Neural crest cell (in vitro differentiated cells): ENCODE measurements at places on chromosomes 4 and X. TPM values are rescaled to one million over a fixed set of nuclear protein-coding genes. Genes with fewer than 3 reads are reported as not detected.

DNA sequence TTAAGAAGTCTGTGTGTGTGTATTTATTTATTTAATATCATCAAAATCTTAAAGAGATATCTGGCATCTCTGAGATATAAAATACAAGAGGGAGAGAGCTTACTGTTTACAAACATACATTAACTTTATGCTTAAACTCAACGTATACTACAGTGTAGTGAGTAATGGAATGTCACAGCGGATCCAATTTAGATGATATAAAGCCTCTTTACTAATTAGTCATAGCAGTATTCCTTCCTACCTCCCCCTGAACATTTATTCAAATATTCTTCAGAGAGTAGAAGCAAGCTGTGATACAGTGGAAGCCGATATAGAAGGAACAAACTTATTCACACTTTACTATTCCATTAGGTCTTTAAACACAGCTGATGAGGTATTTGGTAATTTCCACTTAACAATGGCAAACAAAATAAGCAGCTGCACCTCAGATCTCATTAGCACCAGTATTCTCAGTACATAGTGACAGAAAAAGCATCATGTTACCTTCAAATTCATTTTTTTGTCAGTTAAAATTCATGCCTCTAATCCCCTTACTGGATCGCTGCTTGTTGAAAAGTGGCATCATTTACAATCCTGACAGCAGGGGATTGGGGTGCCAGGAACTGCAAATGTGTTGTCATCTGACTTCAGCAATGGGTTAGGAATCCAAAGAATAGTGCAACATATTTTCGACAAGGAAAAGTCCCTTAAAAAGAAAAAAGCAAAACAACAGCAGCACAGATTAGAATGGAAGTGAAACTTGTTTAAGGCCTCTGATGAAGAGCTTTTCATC, 658.7 kb upstream of the EPHA5 start:
- no peak for DNase-seq

DNA sequence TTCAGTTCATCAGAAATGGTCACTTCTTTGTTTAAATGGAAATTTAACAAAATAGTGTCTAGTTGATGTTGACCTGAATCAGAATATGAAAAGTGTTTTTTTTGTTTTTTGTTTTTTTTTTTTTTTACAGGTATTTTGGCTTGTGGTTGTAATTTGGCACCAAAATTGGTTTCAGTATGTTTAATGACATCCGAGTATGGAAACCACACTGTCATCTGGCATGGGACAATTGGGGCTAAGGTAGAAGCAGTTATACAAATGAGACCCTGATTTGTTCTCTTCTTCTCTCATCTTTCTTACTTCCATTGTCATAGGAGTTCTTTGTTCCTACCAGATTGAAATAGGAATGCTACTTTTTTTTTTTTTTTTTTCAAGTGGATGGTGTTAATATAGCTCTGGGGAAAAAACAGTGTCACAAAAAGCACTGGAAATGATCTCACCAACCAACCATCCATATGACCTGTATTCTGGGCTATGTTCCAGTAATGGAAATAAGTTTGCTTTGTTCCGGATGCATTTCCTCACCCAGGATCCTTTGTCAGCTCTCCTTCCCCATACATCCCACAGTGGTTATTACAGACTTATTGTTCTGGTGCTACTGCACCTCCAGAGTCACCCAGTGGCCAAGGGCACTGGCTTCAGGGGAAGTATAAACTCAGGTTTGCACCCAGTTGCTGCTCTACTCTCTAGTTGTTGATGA, 95.8 kb downstream of the ATXN3L start:
- no peak for DNase-seq

DNA sequence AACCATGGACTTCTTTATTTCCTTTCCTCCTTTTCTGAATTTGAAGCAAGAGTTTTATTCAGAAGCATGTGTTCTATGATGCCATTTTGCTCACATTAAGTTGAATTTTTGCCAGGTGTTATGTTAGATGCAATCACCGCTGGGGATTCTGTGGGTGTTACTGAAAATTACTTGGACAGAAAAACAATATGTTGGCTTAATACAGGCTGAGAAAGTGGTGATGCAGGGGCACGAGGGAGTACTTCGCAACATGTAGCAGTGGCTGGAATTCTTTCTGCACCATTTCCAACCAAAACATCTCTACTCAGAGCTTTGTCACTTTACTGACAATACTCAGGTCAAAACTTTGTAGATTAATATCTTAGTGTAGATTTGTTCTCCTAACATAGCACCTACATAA, 109.2 kb upstream of the PCDH18 start:
- DNase-seq: no peak

DNA sequence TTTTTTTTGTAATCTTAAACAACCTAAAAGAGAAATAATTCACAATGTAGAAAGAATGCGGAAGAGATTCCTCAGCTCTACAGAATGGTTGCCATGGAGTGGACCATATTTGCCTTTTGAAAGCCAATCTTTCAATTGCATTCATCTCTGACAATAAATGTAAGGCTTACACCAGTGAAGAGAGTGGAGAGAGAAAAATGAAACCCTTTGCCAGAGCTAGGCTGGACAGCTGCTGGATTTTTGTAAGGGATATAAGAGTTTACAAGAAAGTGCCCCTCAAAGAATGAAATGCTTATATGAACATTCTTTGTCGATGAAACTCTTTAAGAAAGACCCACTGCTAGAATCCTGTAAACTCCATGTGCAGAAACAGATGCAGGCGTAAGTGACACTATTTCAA, 66.0 kb upstream of the FAT1 start:
- no peak for DNase-seq

- DNase-seq: no peak
These were observed 464.3 kb downstream of the PPARGC1A start for GRCh38 chr4:23425570-23425969.

- no peak for DNase-seq
These were observed 521.1 kb downstream of the CCSER1 start for GRCh38 chr4:90648311-90648710.

DNA sequence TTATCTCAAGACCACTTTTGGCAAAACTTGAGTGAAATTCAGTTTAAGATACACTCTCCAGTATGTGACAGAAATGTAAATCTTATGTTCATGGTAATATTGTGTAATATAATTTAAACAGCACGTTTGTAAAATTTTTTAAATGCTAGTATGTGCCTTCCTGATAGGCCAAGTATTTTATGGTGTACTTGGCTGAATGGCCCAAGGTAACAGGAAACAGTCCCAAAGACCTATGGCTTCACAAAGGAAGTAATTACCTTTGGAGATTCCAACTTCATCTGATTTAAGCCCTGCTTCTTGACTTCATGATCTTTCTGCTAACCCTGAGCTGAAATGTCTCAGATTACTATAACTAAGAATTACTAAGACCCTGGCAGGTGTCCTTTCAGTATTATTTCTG, 20.3 kb downstream of the TEC start:
- DNase-seq: no peak

DNA sequence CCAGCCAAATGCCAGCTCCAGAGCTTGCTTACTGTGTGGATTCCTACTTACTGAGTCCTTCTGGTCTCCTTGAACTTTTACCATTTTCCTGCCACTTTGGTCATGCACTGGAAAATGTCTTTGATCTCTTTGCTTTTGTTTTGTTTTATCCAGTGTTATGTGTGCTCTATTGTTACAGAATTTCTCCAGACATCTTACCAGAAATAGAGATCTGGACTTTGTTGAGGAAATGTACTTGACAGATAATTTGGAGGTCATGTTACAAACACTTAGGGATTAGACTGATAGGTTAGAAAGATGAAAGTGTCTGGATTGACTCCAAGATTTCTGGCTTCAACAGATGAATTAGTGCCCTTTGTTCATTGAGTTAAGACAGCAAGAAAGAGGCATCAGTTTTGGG, 5.7 kb upstream of the ZNF330 start:
- DNase-seq: no peak

DNA sequence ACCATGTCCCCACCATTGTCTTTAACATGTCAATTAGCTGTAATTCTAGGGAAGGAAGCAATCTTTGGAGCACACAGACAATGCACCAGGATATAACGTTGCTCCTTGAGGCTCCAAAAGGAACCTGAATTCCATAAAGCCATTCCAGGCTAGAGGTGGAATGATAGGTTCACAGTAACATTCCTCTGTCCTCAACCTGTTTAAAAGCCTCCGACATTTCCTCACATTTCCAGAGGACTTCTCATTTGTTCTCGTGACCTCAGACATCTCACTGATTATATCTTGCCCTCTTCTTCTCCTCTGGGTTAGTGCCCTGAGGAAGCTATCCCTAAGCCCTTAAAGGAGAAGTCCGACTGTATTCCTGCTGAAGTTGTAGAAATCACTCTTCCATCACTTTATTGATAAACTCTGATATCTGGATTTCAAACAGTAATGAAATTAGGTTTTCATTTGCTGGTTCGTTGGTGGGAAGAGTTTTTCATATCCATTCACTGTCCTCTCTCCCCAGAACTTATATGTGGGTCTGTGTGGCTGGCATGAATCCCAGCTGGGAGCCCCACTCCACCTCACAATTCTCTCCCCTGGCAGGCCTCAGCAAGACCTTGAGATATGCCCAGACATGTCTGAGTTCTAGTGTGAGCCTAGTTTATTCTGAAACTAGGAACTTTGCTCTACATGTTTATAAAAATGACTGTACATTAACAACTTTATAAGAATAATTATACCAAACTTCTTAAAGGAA, 44.2 kb upstream of the PRSS12 start:
- no peak for DNase-seq

- no peak for DNase-seq
These were observed 524.9 kb upstream of the HTR2C start for GRCh38 chrX:114058988-114059418.

DNA sequence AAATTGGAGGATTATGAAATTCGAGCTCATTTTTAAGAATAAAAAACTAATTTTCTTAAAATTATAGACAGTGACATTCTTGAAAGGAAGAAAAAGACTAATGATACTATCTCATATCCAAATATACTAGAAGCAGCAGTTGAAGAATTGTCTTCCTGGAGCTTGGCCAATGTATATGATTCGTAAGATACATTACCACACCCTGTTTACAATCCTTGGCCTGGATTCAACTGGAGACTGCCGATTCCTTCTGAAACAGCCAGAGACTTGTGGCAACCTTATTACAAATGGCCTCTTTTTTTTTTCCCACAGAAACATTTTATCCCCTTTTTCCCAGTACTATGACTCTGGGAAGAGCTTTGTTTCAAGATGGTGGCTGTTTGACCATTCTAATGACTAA, 571.2 kb upstream of the FAT1 start:
- DNase-seq: no peak

DNA sequence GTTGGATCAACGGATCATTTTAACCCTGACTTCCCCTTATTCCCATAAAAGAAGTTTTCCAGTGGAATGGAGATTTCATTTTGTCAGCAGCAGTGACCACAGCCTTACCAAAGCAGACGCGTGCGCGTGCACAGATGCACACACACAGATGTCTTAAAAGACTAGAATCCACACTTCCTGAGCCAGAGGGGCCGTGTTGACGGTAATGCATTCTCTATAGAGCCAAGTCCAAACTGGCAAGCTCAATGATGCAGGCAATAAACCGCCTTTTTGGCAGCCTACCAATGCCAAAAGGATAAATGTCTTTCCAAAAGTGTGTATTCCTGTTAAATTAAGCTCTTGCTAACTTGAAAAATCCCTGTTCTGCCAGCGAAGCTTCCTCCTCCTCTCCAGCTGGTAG, 18.8 kb upstream of the CLDN34 start:
- DNase-seq: no peak

- DNase-seq: no peak
These were observed 5.0 kb downstream of the GRPEL1 start for GRCh38 chr4:7062816-7063215.

DNA sequence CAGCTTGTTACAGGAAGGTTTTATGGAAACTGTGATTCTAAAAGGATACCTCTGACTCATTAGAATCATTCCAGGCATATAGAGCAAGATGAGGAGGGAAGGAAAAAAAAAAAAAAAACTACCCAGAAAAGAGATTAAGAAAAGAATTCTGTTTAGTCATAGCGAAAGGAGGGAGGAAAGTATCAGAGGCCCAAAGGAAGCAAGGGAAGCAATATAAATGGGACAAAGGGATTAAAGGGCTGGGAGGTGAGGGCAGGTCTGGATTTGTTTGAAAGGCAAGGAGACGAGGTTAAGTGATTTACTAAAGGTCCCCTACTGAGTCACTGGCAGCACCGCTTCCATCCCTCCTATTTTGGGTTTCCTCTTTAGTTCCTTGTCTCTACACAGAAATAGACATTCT, 88.6 kb upstream of the IL1RAPL1 start:
- DNase-seq: no peak

DNA sequence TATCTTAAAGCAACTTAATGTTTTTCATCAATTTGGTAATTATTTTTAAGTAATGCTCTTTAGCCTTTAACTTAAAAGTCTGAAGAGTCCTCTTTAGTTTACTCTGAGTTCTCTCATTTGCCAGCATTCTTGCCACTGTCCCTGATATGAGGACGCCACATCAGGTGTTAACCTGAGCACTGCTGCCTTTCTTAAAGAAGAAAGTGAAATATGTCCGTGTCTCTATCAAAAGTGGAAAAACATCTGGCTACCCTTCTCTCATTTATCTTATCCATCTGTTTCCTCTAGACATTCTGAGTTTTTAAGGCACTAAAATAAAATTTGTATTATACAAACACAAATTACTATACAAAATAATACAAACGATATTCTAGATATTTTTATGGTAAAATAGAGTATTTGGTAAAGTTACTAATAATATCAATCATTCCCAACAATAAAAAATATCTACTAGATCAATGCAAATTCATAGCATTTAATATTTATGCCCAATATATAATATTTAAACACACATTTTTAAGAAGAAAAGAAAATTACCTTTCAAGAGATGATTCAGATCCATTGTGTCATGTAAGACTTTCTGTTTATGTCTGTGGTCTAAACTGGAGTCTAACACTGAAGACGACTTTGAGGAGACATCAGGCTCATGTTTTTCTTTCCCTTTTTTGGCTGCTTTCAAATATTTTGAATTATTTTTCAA, 14.0 kb downstream of the CFAP97 start:
- DNase-seq: no peak

DNA sequence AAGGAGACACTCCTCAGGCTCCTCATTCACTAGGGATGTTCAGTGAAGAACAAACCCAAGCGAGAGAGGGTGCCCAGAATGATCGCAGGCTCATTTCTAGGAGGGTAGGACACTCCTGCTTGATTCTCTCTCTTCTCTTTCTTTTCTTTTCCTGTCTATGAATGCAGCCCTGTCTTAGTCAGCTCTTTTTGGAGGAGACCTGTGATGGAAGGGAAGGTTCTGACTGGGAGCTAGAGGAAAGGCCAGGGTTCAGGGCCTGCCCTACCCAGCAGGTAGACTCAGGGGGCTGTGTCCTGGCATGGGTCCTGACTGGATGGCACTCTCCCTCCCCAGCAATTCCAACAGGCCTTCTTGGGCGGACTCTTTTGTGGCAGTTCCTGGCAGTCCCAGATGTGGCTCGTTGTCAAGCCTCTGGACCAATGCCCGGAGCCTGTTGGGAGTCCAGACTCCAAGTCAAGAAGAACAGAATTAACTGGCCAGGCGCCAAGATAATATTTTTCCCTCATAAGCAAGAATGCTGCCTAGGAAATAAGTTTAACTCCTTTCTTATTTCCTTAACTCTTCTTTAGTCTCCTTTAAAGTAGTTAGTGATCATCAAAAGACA, 139.4 kb upstream of the SCML1 start:
- DNase-seq: no peak

Gene SERTM2
- 0.11 TPM in 1 of 2 replicates, not detected in the other for total RNA-seq

Gene ADH1A
- not detected in 2 replicates for total RNA-seq

Gene JAKMIP1
- 0.54 and 0.82 TPM in 2 replicates for total RNA-seq

Gene GPRASP1
- total RNA-seq: 4.9 and 5.6 TPM in 2 replicates

Gene CYTL1
- 13.2 and 13.5 TPM in 2 replicates for total RNA-seq

Gene ATP1B4
- not detected in 2 replicates for total RNA-seq

Gene LUZP4
- total RNA-seq: not detected in 2 replicates
